Mammary epithelial cell (primary cell): ENCODE measurements at places on chromosomes 4 and X.

DNA sequence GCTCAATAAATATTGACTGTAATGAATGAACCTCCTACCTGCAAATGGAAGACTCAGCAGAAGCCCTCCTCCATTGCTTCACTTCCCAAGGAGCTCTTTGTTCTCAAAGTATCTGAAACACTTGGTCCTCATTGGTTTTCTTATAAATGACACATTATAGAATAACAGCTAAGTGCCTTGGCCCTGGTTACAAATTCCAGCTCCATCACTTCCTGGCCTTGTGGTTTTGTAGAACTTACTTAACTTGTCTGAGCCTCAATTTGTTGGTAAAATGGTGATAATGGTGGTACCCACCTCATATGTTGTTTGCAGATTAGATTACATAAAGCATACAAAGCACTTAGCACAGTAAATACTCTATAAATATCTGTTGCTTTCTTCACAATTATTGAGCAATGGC lies 25.2 kb upstream of the SMIM20 start:
- DNase-seq, result peak; percentile 17

DNA sequence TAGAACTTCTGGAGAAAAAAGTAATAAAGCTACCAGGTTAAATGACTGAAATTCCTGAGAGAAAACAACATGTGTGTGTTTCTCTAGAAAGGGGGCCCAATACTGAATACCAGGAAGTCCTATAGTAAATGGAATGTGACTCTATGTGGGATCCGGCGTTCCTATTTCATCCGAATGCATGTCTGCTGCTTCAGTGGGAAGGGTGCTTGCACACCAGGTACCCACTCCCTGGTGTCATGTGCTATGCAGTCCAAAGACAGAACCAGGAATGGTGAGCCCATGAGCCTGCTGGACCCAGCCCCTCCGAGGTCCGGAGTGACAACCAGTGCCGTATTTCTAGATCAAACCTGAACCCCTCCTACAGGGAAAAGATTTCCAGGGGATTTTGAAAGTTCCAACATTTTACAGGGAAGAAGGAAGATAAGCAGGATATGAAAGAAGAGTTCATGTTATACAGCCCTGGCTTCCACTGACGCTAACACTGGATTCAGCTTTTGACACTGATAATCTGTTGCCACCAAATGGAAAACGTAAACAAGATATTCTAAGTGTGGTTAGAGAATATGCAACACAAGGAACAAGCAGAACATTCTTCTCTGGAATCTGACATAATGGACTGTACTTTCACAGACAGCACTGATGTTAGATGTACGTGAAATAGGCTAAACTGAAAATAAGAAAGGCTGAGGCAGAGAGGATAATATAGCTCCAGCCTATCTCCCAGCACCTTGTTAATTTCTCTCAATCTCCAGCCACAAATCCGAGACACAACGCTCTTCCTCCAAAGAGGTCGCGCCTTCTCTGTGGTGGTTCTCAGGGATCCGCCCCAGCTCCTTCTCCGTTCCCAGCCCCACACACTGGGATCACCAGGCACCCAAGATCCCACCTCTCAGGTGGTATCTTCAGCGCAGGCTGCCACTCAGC lies 725 bp upstream of the CXCL1 start:
- no peak for DNase-seq

- no peak for DNase-seq
These were observed 435.7 kb upstream of the FMR1 start for GRCh38 chrX:147476008-147476407.

GRCh38 chr4:22730021-22730420 lies 37.3 kb downstream of the GBA3 start:
- no peak for DNase-seq

DNA sequence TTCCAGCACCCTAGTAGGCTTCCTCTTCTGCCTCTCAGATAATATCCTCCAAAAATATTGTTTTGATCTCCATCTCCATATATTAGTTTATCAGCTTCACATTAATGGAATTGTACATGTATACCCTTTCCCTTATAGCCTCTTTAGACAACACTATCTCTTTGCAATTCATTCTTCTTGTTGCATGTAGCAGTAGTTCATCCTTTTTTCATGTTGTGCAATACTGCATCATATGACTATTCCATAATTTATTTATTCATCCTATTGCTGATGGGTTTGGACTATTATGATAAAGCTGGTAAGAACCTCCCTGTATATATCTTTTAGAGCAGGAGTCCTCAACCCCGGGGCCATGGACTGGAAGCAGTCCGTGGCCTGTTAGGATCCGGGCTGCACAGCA lies 148.2 kb upstream of the FAT1 start:
- no peak for DNase-seq

- no peak for DNase-seq
These were observed 243.1 kb upstream of the ANXA3 start for GRCh38 chr4:78308517-78308916.

- DNase-seq, result no peak
These were observed 74.2 kb downstream of the ALPK1 start for GRCh38 chr4:112371361-112371760.

- DNase-seq, result peak; percentile 90
These were observed 45.2 kb upstream of the SLC39A8 start for GRCh38 chr4:102390438-102390837.

- DNase-seq, result no peak
These were observed 446.7 kb downstream of the EPHA5 start for GRCh38 chr4:65223601-65224000.

DNA sequence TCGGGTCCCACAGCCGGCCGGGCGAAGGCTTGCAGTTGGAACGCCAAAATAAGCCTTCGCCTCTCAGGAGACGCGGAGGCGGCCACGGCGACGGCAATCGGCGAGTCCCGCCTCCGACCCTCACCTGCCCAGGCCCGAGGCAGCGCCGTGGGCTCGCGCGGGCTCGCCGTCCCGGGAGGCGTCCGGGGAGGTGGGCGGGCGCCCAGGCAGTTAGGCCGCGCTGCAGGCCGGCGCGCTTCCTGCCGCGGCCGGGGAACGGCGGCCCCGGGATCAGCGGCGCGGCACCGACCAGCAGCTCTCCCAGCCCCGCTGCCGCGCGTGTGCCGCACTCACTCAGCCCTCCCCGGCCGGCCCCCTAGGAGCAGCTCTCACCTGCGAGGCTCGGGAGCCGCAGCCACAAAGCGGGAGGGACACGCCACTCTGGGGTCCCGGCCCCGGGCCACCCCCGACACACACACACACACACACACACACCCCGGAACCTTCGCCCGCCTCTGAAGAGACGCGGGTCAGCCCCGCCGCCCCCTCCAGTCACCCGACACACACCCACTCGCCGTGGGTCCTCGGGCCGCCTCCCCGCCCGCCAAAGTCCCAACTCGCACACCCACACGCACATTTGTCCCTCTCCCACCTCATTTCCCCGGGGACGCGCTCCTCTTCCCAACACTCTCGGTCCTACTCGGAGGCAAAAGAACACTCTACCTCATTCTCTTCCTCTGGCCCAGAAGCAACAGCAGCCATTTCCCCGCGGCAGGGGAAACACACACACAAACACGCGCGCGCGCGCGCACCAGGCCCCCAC lies at the start of gene CNOT6L:
Gene CNOT6L, minus strand, starts transcription at position 767 of the 802 bp plus-strand sequence. Its CDS starts 60 bp downstream, at position 707.
- DNase-seq, result peak; percentile 85

DNA sequence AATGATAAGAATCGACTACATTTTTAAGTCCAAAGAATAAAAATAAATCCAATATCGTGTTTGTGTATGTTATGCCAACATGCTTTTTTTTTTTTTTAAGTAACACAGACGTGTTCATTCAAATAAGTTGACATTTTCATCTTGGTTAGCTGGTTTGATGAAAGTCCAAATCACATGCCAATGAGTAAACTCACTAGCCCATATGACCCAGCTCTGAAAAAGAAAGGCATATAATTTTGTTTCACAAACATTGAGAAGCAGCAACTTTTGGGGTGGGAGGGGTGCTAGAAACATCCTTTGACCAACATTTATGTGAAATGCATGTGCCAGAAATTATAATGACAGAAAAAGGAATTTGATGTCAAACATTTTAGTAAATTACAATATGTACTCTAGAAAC lies 61.6 kb upstream of the SPP1 start:
- no peak for DNase-seq

GRCh38 chr4:55071951-55072350 lies 53.4 kb downstream of the KDR start:
- DNase-seq, result peak; percentile 44

- no peak for DNase-seq
These were observed 608.6 kb downstream of the KLHL13 start for GRCh38 chrX:117508021-117508420.
